ENCODE measurements at places on chromosomes 5 and 9.

DNA sequence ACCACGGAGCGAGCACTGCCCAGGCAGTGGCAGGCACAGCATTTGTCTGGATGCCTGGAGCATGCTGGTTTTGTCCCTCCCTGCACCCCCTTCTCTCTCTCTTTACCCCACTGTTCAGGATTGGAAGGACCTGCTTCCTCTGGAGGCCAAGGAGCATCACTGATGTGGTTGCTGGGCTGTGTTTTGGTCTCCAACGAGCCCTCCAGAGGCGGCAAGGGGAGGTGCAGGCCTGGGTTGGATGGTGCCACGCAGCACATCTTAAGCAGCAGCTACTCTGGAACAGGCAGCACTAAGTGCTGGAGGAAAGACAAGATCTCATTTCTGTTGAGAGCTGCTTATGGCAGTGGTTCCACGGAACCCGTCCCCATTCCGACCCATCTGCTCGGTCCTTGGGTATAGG lies 139.6 kb downstream of the CMYA5 start:
- DNase-seq, result no peak

DNA sequence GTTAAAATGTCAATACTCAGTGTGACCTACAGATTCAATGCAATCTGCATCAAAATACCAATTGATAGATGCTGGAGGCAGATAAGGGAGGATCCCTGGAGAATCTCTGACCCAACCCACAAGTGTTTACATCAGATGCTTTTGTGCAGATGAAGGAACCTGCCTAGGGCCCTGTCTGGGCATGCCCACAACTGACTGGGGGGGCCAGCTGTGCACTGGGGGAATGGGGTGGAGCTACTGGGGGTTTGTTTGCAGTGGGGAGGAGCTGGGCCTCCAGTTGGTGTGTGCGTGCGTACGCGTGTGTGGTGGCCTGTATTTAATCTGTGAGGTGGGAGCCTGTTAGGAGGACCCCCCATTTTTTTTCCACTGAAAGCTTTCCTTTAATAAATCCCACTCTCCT lies 244.9 kb downstream of the TRIM36 start:
- DNase-seq, result no peak

GRCh38 chr5:135194573-135195269 lies 160.7 kb upstream of the PITX1 start:
- no peak for DNase-seq

DNA sequence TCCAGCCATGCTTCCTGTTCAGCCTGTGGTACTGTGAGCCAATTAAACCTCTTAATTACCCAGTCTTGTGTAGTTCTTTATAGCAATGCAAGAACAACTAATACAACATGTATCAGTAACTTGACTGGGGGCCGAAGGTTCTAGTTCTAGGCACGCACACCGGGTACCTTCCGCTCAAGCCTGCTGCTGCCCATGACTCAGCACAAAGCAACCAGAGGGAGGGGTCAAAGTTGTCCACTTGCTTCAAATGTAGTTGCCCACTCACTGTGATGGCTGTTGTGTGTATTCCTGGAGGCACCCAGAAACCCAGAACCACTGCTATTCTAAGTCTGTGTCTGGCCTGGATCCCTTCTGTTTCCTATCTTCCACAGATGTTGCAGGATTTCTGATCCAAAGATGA lies 222.6 kb downstream of the FRMD3 start:
- DNase-seq, result no peak

- no peak for DNase-seq
These were observed 168.3 kb downstream of the PRR16 start for GRCh38 chr5:120632430-120632829.

DNA sequence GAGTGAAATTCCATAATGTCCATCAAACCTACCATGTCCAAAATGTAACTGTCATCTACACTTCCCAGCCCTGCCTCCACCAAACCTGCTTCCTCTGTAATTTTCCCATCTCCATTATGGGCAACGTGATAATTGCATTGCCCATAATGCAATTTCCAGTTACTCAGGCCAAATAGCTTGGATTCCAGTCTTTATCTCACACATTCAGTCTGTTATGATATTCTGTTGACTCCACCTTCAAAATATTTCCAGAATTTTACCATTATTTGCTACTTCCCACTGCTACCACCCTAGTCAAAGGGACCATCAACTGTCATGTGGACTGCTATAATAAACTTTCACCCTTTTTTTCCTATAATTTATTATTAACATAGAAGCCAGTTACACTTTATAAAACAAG lies 256.0 kb downstream of the CWC27 start:
- DNase-seq, result no peak

DNA sequence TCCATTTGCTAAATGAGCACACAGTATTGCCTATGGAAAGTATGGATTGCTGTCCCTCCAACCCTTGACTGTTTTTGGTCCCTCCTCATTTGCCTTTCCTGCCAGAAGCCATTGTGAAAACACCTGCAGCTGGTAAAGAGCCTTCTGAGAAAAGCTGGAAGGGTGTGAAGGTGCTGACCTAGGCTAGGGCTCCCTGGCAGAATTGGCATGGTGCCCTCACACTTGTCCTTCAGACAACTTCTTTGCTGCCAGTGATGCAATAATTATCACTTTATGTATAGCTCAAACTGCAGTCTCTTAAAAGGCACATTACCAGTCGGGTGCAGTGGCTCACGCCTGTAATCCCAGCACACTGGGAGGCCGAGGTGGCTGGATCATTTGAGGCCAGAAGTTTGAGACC lies 4.2 kb downstream of the TXNDC15 start:
- DNase-seq, result no peak

- DNase-seq, result no peak
These were observed 191.7 kb downstream of the FSTL4 start for GRCh38 chr5:133420440-133421301.

DNA sequence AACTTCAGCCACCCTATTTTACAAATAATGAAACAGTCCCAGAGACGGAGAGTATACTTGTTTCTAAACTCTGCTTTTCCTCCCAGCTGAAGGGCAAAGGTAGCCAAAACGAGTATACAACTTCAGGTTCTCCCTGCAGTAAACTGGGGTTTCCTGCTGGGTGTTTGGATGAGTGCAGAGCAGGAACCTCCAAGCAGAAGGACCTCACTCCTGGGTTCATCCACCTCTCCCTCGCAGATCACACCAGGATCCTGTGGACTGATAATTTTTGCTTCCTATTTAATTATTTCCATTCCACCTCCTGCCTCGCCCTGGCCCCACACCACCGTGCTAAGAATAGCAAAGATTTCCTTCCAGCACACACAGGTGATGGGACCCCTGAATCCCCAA lies 2.0 kb upstream of the FOXB2 start:
- DNase-seq, result no peak

- DNase-seq, result no peak
These were observed 20.1 kb downstream of the SH3PXD2B start for GRCh38 chr5:172434251-172434650.

DNA sequence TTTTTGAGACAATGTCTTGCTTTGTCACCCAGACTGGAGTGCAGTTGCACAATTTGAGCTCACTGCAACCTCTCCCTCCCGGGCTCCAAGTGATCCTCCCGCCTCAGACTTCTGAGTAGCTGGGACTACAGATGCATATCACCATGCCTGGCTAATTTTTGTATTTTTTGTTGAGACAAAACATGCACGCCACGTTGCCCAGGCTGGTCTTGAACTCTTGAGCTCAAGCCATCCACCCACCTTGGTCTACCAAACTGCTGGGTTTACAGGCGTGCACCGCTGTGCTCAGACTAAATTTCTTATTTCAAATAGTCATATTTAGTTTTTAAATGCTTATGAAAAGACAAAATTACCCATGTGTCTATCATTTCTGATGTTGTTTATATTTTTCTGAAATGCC lies 2324.1 kb downstream of the MAT2B start:
- no peak for DNase-seq

- no peak for DNase-seq
These were observed 983.0 kb upstream of the PTPRD start for GRCh38 chr9:11595756-11596155.

- no peak for DNase-seq
These were observed 379.9 kb upstream of the DMAC1 start for GRCh38 chr9:8179381-8180053.

DNA sequence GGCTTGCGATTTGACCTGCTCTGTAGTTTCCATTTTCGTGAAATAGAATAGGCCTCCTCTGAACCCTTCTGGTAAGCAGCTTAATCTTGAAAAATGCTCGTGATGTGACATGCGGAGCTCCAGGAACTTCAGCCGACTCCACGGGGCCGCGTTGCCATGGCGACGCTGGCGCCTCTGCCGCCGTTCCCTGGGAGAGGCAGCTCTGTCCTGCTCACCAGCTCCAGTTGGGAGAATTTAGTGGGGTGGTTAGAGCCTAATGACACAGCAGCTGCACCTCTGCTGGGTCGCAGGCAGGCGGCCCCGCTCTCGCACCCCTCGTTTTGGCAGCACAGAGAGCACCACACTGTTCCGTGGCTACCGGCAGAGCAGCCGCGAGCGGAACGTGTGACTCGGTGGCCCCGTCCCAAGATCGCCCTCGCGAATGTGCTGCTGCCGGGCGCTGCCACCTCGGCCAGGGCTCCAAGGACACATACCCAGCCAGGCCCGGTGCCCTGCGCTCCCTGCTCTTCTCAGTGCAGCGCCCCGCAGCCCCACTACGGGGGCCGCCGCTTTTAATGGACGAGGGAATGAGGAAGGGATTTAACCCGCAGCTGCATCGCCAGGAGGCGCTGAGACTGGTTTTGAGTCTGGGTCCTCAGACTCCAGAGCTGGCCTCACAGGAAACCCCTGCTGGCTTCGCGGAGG lies 131.2 kb upstream of the LMX1B start:
- peak; percentile 81 for DNase-seq

DNA sequence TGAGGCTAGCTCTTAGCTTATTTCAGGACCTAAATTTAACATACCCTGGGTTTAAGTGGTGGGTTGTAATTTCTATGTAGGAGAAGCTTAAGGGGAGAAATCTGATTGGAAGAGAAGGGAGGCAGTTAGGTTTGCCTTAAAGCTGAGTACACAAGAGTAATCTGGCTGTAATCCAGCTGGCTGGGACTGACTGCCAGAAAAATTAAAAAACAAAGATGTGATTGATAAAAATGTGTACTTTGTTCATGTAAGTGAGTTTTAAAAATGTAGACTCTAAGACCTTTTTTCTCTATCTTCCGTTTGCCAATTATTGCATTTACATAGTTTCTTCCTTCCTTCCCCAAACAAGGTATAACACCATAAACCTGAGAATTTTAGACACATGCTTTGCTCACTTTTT lies 17.5 kb upstream of the MSMP start:
- no peak for DNase-seq

DNA sequence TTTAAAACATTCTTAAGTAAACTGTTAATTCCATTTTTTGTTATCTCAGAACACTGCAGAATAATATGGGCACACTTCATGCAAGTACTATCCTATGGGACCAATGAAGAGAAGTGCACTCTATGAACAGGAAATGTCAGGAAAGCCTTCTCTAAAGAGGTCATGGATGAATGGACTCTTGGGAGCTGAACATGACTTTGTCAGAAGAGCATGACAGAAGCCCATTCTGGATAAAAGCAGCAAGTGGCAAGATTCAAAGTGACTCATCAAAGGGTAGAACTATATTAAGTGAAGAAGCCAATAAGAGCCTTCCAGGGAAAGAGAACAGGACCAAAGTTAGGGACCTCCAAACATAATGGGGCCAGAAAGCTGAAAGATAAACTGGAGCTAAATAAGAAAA lies 94.0 kb downstream of the RAPGEF6 start:
- DNase-seq, result no peak

- no peak for DNase-seq
These were observed 8.0 kb downstream of the PTCD2 start for GRCh38 chr5:72328172-72328571.

- no peak for DNase-seq
These were observed 1.3 kb downstream of the HINT2 start for GRCh38 chr9:35813434-35814105.

GRCh38 chr9:108416324-108416723 lies 439.5 kb downstream of the ACTL7B start:
- DNase-seq, result no peak

DNA sequence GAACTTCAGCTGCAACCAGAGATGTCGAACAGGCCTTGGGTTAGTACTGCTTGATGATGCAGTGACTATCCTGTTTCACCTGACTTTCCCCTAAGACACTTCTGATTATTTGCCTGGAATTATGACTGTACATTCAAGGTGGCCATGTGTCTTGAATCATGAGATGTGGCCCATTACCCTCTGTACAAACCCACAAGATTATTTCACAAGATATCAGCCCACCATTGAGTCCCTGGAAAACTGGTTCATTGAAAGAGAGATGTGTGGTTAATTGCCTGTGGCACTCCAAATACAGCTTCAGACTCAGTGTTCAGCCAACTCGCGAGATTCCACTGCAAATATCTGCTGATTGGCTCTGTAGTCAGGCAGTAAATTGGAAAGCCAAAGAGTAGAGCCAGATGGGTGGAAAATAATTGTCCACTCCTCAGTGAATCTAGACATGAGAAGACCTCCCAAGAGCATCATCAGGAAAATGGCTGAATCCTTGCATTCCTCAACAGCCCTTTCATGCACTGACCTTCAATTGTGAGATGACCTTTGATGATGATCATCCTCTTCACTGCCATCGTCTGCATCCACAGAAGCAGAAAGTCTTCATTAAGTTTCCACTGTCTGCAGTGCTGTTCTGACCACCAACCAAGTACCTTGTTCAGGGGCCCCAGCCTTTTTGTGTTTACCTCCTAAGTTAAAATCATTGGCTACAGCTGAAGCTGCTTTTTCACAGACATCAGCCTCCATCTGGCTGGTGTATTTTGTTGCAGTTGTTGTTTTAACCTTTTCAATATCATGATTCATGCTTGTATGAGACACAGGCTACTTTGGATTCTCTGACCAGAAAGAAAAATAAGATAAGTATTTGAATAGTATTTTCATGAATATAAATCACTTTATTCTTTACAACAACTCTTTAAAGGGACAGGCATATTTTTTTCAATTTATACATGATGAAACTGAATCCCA lies 75.2 kb downstream of the ESM1 start:
- peak; percentile 44 for DNase-seq

DNA sequence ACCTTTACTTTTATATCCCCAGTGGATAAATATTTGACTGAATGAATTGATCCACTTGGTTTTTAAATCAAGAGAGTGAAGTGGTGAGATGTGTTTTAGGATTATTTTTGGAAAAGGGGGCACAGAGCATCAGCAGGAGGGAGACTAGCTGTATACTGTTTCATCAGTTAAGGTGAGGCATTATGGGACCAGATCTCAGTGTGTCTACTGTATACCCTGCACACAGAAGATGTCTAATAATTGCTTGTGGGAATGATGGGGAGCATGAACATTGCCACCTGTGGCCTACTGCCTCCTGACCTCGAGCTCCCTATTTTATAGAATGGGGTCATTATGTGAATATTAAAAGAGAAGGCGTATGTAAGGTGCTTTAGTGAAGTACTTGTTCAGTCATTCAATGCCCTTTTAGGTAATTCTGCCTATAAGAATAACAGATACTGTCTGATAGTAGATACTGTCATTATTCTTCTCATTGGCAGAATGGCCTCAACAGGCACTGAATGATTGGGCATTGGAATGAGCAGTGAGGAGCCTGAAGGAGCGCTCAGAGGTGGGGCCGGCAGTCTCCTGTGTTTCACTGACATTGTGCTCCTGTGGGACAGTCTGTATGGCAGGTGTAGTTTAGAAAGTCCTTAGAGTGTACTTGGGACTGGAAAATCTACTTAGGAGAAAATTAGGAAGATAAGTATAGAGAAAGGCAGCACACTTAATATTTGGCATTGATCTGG lies 47.4 kb upstream of the FAM120AOS start:
- DNase-seq, result no peak

All from brain pericyte (primary cell).